IMR-90 (cell line): ENCODE measurements at places on chromosomes 6 and 20.

- no peak overlapping the region for H3K27ac ChIP-seq
- H3K4me3 ChIP-seq, result no peak overlapping the region
- H3K36me3 ChIP-seq, result no peaks in the 10 kb centered on the region
Measured at GRCh38 chr6:19991176-19991575, 154.0 kb downstream of the ID4 start.

DNA sequence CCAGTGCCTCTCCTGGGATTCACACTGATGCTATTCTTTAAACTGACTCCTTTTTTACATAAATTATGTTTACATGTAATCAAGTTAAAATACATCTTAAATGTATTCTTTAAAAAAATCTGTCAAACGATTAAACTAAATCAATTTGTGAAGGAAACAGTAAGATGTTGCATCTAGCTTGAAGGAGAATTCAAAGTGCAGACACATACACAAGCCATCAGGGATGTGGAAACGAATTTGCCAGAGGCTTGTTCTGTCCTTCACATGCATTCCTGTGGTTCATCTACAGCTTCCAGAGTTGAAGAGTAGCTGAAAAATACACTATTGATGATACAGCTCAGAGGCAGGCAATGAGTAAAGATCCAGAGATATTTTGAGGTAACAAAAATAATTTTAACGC lies 7.3 kb upstream of the BPIFB3 start:
- no peaks in the 10 kb centered on the region for H3K27me3 ChIP-seq
- H3K27ac ChIP-seq, result no peak overlapping the region
- DNase-seq, result no peak
- no peak overlapping the region for H3K4me3 ChIP-seq
- H3K36me3 ChIP-seq, result no peaks in the 10 kb centered on the region

- H3K27me3 ChIP-seq, result peaks cover 2% of the 10 kb centered on the region
- no peaks in the 10 kb centered on the region for H3K4me1 ChIP-seq
- H3K36me3 ChIP-seq, result no peaks in the 10 kb centered on the region
- H3K4me3 ChIP-seq, result no peak overlapping the region
- DNase-seq, result no peak
- H3K27ac ChIP-seq, result no peak overlapping the region
Measured at GRCh38 chr6:82836022-82836575, 229.5 kb downstream of the UBE3D start.

- no peaks in the 10 kb centered on the region for H3K27me3 ChIP-seq
- H3K36me3 ChIP-seq, result peaks cover 44% of the 10 kb centered on the region
- H3K4me1 ChIP-seq, result no peaks in the 10 kb centered on the region
- no peak overlapping the region for H3K4me3 ChIP-seq
- no peak overlapping the region for H3K27ac ChIP-seq
Measured at GRCh38 chr6:15523679-15524630, 138.9 kb downstream of the DTNBP1 start.

DNA sequence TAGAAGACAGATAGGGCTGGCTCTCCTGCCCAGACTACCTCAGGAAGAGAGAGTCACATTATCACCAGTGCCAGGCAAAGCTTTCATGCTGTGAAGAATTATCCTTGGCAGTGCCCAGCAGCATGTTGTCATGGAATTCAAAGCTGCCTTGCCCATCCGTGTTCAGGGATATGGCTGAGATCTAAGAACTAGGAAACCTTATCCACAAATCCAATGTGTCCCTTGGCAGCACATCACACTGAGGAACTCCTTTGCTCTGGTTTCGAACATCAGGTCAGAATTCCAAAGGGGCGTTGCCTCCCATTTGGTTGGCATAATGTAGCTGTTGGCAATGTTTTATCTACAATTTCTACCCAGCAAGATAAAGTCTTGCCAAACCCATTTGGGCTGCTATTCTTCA lies 52.7 kb downstream of the ADGRF1 start:
- no peaks in the 10 kb centered on the region; the same call in 1 of the 2 replicates for H3K27me3 ChIP-seq
- DNase-seq, result no peak
- no peak overlapping the region for H3K27ac ChIP-seq
- no peak overlapping the region for H3K4me3 ChIP-seq
- H3K4me1 ChIP-seq, result no peaks in the 10 kb centered on the region
- no peaks in the 10 kb centered on the region for H3K36me3 ChIP-seq

DNA sequence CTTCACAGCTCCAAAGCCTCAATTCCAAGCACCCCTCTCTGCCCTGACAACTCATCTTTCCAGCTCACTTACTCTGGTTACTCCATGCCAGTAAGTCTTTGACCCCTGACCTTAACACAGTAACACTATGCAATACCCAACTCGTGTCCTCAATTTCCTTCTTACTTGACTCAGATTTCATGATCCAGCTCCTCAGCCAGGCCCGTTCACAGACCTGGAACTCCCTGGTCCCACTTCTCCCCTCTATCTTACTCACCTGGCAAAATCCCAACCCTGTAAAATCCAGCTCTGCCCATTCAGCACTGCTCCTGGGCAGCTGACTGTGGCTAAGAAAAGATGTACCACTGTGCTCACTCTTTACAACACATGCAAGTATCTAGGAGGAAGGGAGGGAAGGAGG lies 7.9 kb downstream of the GNL1 start:
- no peaks in the 10 kb centered on the region for H3K4me1 ChIP-seq
- peak; percentile 65 for DNase-seq
- no peak overlapping the region for H3K27ac ChIP-seq
- H3K27me3 ChIP-seq, result no peaks in the 10 kb centered on the region
- peaks cover 54% of the 10 kb centered on the region for H3K36me3 ChIP-seq
- H3K4me3 ChIP-seq, result no peak overlapping the region

- H3K27me3 ChIP-seq, result peaks cover 7% of the 10 kb centered on the region
- no peaks in the 10 kb centered on the region for H3K4me1 ChIP-seq
- no peaks in the 10 kb centered on the region for H3K36me3 ChIP-seq
- no peak overlapping the region for H3K27ac ChIP-seq
- no peak overlapping the region for H3K4me3 ChIP-seq
Measured at GRCh38 chr6:7343546-7344475, 30.8 kb upstream of the SSR1 start.

DNA sequence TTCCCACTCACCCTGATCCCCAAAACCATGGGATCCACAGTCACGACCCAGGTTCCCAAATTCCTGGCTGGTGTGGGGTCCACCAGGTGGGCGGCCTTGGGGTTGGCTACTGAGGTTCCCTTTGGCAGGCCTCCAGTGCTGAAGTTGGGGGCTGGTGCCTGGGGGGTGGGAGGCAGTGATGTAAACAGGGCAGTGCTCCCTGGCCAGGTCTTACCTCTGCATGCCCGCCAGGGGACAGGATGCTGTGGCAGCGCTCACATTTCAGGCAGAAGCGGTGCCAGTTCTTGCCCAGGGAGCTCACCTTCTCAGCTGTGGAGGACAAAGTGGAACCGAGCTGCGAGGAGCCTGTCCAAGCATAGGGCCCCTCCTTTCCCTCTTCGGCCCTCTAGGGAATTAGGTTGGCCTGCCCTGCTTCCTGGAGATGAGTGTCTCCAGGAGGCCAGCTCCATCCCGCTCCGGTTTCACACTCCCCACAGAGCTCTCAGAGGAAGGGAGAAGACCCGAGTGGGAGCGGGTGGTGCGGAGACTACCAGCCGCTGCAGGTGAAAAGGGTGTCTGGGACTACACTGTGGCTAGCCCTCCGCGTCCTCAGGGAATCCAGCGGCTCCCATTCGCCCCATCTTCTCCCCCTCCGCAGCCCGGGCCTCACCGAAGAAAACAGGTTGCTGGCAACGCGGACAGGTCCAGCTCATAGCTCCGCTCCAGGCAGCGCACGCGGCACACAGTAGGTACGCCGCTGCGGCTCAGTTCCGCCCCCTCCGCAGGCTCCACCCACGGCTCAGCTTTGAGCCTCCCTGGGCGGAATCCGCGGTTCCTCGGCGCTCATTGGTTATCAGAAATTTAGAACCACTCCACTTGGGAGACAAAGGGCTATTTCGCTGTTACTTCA lies at the start of gene CRIP3:
TSS of gene CRIP3 (minus strand) at position 726 of the 889 bp plus-strand sequence. CDS start at position 692, 34 bp downstream.
- no peak for DNase-seq
- H3K36me3 ChIP-seq, result no peaks in the 10 kb centered on the region
- H3K4me3 ChIP-seq, result peak within 1 kb of the TSS; percentile 14; the same call in 1 of the 2 replicates
- no peak within 1 kb of the TSS for H3K27ac ChIP-seq
- no peaks in the 10 kb centered on the region; the same call in 1 of the 2 replicates for H3K4me1 ChIP-seq
- H3K27me3 ChIP-seq, result peaks cover 46% of the 10 kb centered on the region

DNA sequence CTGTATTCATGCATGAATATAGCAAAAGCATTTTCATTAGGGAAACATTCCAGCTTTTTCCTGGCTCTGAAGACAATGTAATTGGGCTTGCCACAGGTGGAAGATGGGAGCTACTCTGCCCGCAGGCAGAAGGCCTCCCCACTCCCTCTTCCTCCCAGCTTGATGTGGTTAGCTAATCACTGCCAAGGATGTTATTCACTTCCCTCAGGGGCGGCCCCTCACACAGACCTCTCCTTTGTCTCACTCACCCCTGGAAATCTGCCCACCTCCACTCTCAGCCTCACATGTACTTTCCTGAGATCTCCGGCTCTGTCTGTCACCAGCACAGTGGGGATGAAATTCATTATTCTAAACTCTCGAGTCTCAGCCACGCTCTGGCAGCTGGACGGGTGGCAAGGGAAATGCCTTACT lies 100.7 kb downstream of the ANKRD60 start:
- H3K27ac ChIP-seq, result no peak overlapping the region
- H3K36me3 ChIP-seq, result no peaks in the 10 kb centered on the region
- H3K27me3 ChIP-seq, result peaks cover 7% of the 10 kb centered on the region
- no peak overlapping the region for H3K4me3 ChIP-seq
- DNase-seq, result peak; percentile 22

DNA sequence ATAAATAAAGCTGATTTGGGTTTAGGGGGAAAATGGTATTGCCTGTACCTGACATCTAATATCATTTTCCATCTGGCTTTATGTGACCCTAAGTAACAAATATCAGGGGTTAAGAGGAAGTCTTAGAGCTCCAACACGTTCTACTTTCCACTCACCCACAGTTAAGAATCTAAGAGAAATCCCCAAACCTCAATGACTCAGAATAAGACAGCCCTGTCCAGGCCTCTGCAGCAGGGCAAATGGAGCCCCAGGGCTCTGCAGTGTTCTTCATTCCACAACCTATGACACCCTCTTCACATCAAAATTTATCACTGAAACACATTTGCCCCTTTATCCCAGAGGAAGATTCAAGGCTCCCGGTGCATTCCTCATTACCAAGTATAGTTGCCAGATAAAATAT lies 20.3 kb upstream of the TENT5A start:
- no peaks in the 10 kb centered on the region for H3K27me3 ChIP-seq
- H3K36me3 ChIP-seq, result no peaks in the 10 kb centered on the region
- H3K4me1 ChIP-seq, result peaks cover 2% of the 10 kb centered on the region; the same call in 1 of the 2 replicates
- no peak overlapping the region for H3K27ac ChIP-seq
- peak; percentile 62 for DNase-seq

DNA sequence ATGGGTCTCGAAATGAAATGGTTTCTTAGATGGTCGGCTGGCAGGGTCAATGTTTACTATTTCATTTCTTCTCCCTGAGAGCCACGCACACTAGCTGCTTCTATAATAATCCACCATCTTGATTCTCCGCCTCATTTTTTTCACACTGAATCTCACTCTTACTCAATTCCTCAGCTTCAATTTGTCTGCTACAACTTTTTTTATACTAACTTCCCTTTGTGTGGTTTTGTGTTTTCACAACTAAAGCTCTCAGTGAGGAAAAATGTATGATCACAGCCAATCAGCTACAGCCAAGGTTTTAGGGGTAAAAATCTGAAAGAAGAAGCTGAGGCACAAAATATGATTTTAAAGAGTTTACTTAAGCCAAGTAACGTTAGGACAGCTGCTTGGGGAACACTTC lies 1309.4 kb downstream of the EPHA7 start:
- no peaks in the 10 kb centered on the region for H3K4me1 ChIP-seq
- no peak overlapping the region for H3K4me3 ChIP-seq
- H3K36me3 ChIP-seq, result no peaks in the 10 kb centered on the region

GRCh38 chr20:64029293-64030117 lies 6.5 kb upstream of the C20orf204 start:
- H3K4me3 ChIP-seq, result no peak overlapping the region
- DNase-seq, result no peak
- H3K27ac ChIP-seq, result no peak overlapping the region
- H3K4me1 ChIP-seq, result no peaks in the 10 kb centered on the region
- peaks cover 71% of the 10 kb centered on the region for H3K36me3 ChIP-seq
- no peaks in the 10 kb centered on the region for H3K27me3 ChIP-seq

GRCh38 chr6:26392932-26393636 lies 9.0 kb upstream of the BTN3A1 start:
- no peak for DNase-seq
- no peaks in the 10 kb centered on the region for H3K27me3 ChIP-seq
- H3K27ac ChIP-seq, result no peak overlapping the region

GRCh38 chr6:54876365-54876764 lies 29.8 kb downstream of the FAM83B start:
- no peak for DNase-seq
- no peaks in the 10 kb centered on the region for H3K27me3 ChIP-seq
- no peaks in the 10 kb centered on the region for H3K4me1 ChIP-seq
- H3K36me3 ChIP-seq, result no peaks in the 10 kb centered on the region
- H3K4me3 ChIP-seq, result no peak overlapping the region

DNA sequence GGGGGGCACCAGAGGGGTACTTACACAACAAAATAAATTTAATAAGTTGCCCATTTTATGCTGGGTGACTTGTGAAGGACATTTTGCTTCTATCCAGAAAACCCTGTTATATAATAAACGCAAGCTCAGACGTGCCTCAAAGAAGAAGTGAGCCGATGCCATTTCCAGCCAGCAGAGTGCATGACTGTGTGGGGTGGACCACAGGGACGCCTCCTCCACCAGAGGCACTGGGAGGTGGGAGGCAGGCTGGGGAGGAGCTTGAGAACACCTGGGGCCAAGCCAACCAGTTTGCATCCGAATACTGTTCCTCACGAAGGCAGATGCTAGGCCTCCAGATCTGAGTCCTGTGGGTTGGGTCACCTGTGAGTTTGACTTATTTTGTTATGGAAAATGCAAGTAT lies 363.8 kb downstream of the RNGTT start:
- H3K4me1 ChIP-seq, result no peaks in the 10 kb centered on the region
- no peak overlapping the region for H3K27ac ChIP-seq
- H3K36me3 ChIP-seq, result no peaks in the 10 kb centered on the region
- H3K4me3 ChIP-seq, result no peak overlapping the region
- no peaks in the 10 kb centered on the region for H3K27me3 ChIP-seq
- no peak for DNase-seq

- H3K27me3 ChIP-seq, result peaks cover 6% of the 10 kb centered on the region; the same call in 1 of the 2 replicates
- 0 out of 2 replicates have a peak, but pooled peaks cover 4% of the 10 kb centered on the region for H3K4me1 ChIP-seq
- H3K4me3 ChIP-seq, result no peak overlapping the region
- DNase-seq, result no peak
- no peak overlapping the region for H3K27ac ChIP-seq
Measured at GRCh38 chr6:7628909-7629308, 38.9 kb downstream of the SNRNP48 start.

DNA sequence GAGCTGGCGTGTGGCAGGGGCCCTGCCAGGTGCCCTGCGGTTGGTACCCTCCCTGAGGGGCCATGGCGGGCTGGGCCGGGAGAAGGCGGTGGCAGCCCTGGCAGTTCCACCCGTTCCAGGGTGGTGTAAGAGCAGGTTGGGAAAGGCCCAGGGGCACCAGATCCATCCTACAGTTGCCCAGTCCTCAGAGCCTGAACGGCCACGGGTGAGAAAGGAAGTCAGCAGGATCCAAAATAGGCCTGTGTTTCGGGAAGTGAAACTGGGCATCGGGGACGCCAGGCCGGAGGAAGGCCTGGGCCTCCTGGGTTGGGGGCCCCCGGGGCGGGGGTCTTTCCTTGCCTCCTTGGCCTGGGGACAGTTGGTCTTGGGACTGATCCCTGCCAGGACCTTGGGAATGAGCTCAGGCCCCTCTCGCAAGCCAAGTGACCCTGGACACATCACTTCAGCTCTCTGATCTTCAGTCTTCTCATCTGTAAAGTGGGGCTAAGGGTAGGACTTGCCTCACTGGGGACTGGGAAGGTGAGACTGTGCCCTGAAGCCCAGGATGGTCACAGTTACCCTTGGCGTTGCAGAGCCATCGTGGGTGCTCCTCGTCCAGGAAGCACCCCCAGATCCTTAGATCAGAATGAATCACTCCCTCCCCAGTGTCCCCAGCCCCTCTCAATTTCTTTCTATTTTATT lies 18.1 kb upstream of the NOL4L start:
- H3K36me3 ChIP-seq, result no peaks in the 10 kb centered on the region
- no peak overlapping the region for H3K27ac ChIP-seq
- DNase-seq, result no peak
- H3K4me3 ChIP-seq, result no peak overlapping the region
- H3K4me1 ChIP-seq, result no peaks in the 10 kb centered on the region
